AG04449 (cell line): ENCODE measurements at places on chromosomes 4 and X.

- no peak for DNase-seq
Measured at GRCh38 chrX:74419864-74420195, 1.5 kb upstream of the SLC16A2 start.

DNA sequence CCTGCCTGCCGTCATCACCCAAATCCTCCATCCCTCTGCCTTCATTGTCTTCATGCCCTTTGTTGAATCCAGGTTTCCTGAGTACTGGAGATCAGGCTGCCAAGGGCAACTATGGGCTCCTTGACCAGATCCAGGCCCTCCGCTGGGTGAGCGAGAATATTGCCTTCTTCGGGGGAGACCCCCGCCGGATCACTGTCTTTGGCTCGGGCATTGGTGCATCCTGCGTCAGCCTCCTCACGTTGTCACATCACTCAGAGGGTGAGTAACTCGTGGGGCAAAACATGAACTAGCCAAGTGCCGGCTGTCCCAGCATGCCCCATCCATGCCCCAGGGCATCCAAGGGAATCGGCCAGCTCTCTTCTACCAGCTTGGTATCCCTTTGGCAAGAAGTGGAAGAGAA lies 19.4 kb downstream of the NLGN3 start:
- DNase-seq = no peak

DNA sequence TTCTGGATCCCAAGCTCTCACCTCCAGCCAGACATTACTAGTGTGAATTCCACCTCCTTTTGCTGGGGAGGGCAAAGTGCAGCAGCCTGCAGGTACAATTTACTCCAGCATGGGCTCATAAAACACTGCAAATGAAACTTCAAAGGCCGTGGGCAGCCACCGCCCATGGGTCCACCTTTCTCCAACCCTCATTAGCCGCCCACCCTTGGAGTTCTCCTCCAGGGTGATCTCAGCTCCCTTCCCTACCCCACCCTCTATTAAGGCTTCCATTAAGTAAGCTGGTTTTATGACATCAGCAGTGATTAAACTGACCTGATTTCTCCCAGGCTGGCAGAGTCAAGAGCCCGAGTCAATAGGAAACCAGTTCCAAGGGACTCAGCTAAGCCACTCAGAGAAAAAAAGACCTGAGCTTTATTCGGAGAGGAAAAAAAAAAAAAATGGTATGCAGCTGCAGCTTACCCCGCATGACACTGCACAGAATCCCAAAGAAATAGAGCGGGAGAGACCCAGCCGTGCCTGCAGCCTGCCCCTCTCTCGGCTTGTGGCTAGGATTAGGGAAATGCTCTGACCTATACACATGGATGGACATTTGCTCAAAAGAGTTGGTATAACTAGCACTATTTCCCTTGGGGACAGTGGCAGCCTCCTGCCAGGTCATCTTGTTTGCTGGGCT lies 319.6 kb downstream of the PTTG2 start:
- no peak for DNase-seq

GRCh38 chr4:76016393-76016792 lies 6.9 kb downstream of the CXCL10 start:
- no peak for DNase-seq

- DNase-seq = no peak
Measured at GRCh38 chrX:15242899-15243555, 26.9 kb downstream of the ASB9 start.

DNA sequence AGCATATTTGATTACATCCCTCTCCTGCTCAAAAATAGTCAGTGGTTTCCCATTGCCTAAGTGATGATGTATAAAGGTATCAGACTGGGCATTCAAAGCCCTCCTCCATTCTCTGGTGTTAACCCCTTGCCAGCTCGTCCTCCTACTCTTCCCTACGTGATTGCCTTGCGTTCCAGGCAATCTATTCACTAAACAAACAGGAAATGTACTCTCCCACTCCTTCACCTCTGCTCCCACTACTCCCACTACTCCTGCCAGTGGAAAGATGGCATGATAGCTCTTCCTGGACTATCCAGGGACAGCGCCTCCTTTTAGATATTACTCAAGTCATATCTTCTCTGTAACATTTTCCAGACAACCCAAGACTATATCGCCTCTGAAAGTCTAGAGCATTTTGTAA lies 5.8 kb downstream of the DGAT2L6 start:
- no peak for DNase-seq
